Transverse colon (tissue), 4 donors: ENCODE measurements at places on chromosomes 12 and 14. TPM values are rescaled to one million over a fixed set of nuclear protein-coding genes. Genes with fewer than 3 reads are reported as not detected.

GRCh38 chr12:116929885-116930284 is 19.1 kb downstream of the FBXW8 start:
- no peaks in the 10 kb centered on the region for H3K27me3 ChIP-seq
- H3K4me1 ChIP-seq, result peaks cover 39% of the 10 kb centered on the region
- H3K36me3 ChIP-seq, result no peaks in the 10 kb centered on the region
- no peak overlapping the region for H3K27ac ChIP-seq
- no peak for DNase-seq

DNA sequence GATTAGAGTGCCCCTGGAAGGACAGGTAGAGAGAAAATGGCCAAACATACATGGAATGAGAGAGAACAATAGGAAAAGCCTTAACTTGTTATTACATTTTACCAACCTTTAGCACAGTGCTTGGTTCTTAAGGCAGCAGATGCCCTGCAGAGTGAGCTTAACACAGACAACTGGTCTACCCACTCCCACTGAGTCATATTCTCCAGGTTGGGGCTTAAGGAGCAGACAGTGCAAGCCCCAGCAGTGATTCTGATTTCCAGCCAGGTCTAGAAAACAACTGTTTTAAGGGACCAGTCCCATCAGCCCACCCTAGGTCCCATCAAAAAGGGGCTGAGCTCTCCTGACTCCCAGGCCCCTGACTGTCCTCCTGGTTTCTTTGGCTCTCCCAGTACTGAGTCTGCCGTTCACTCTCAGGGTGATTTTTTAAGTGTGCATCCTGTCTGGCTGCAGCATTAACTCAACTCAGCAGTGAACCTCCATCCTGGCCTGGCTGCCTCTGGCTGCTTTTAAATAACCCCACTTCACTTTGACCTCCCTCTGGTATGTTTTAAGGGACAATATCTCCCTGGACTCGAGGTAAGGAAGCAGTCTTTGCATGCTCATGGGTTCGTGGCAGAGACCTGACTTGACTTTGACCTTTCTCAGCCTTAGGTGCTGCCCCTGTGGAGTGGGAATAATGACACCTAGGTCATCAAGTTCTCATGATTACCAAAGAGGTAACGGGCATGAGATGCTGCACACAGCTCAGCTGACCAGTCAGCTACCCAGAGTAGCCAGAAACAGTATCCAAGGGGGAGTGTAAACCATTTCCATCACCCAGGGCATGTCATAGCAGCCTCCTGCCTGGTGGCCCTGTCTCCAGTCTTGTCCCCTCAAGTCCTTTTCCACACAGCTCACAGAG is 210.7 kb upstream of the PWP1 start:
- no peaks in the 10 kb centered on the region for H3K27me3 ChIP-seq
- no peak overlapping the region for H3K27ac ChIP-seq
- no peak overlapping the region for H3K4me3 ChIP-seq
- H3K36me3 ChIP-seq, result no peaks in the 10 kb centered on the region
- DNase-seq, result no peak

DNA sequence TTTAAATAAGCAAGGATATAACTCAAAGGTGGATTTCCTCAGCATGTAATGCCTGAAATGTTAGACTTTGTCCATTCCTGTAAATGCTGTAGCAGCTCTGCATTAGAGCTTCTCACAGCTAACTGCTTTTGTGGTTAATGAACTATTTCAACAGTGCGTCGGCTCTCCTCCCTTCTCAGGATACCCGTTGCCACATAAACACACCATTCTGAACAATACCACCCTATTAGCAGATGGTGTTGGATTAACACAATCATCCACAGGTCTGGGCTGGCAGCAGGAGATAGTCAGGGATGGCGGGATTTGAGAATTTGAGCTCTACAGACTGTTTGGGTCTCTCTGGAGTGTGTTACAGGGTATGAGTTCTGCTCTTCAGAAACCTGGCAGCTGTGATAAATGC is 33.5 kb upstream of the C12orf42 start:
- H3K36me3 ChIP-seq, result no peaks in the 10 kb centered on the region
- H3K4me1 ChIP-seq, result no peaks in the 10 kb centered on the region
- H3K27ac ChIP-seq, result no peak overlapping the region
- DNase-seq, result no peak

DNA sequence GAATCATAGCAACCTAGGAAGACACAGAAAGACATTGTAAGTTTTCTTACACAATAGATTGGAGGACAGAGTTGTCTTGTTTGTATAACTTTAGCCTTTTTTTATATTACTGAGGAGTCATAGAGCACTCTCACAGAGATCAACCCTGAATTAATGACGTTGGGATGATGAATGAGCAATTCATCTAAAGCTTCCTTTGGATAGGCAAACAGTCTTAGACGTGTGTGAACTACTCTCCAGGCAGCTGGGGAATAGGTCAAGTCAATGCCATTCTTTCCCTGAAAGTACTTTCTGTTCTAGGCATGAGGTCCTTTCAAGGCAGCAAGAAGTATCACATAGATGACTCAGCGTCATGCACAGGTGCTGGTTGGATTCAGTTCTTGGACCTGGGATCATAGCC is 369.1 kb upstream of the NOVA1 start:
- no peak for DNase-seq
- no peak overlapping the region for H3K27ac ChIP-seq
- no peak overlapping the region for H3K4me3 ChIP-seq
- H3K4me1 ChIP-seq, result no peaks in the 10 kb centered on the region
- H3K27me3 ChIP-seq, result no peaks in the 10 kb centered on the region
- H3K36me3 ChIP-seq, result no peaks in the 10 kb centered on the region

DNA sequence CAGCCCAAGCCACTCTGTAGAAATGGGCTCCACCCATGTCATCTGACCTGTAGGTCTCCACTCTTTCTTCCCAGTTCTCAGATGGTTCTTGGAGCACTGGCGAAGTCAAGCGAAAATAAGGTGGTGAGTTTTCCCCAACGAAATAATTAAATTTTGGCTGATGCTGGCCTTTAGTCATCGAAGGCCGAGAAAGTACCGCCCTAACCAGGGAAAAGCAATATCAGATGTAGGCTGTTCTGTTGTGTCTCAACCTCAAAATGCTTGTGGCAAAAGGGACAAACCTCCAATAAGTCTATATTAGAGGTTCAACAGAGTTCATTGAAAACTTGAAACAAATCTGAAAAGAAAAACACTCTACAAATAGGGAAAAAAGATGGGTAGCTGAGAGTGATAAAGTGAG is 48.6 kb upstream of the BCAT1 start:
- DNase-seq, result no peak
- no peaks in the 10 kb centered on the region for H3K36me3 ChIP-seq
- no peaks in the 10 kb centered on the region for H3K27me3 ChIP-seq
- H3K4me1 ChIP-seq, result no peaks in the 10 kb centered on the region
- H3K27ac ChIP-seq, result no peak overlapping the region
- no peak overlapping the region for H3K4me3 ChIP-seq

GRCh38 chr14:102854091-102854703 is 68.3 kb upstream of the AMN start:
- DNase-seq, result no peak
- H3K4me3 ChIP-seq, result no peak overlapping the region
- no peaks in the 10 kb centered on the region for H3K27me3 ChIP-seq
- peaks cover 18% of the 10 kb centered on the region for H3K4me1 ChIP-seq
- H3K36me3 ChIP-seq, result no peaks in the 10 kb centered on the region
- H3K27ac ChIP-seq, result no peak overlapping the region

DNA sequence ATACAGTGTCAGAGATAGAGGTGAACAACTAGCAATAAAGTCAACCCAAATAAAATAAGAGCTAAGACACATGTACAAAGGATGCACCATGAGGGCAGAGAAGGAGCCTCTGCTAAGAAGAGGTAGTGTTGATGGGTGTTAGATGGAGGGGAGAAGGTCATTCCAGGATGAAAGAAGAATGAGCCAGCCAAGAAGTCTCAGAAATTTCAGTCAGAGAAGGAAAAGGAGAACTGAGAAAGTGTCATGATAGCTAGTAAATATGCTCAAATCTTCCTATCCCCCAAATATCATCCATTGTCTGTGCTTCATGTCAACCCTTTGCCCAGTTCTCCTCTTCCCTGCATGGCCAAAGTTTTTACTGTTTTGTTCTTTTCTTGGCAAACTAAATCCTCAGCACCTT is 225.2 kb upstream of the BTG1 start:
- H3K27me3 ChIP-seq, result no peaks in the 10 kb centered on the region
- no peak overlapping the region for H3K4me3 ChIP-seq
- DNase-seq, result no peak
- H3K36me3 ChIP-seq, result no peaks in the 10 kb centered on the region

Gene COX8C
- total RNA-seq, result not detected

Gene A2M
- total RNA-seq, result 91.0 TPM

Gene SLC17A8
- total RNA-seq, result 8.6 TPM

Gene AHSA1
- total RNA-seq, result 83.7 TPM

Gene CLEC2B
- total RNA-seq, result not detected

Gene TSPAN19
- not detected for total RNA-seq
